ENCODE measurements at places on chromosomes 5 and 9. TPM values are rescaled to one million over a fixed set of nuclear protein-coding genes. Genes with fewer than 3 reads are reported as not detected.

GRCh38 chr9:135544981-135545635 is 818 bp upstream of the OBP2A start:
- no peak overlapping the region for H3K27ac ChIP-seq
- DNase-seq: no peak
- no peak overlapping the region for H3K4me3 ChIP-seq
- no peaks in the 10 kb centered on the region for H3K36me3 ChIP-seq
- H3K4me1 ChIP-seq: no peaks in the 10 kb centered on the region

DNA sequence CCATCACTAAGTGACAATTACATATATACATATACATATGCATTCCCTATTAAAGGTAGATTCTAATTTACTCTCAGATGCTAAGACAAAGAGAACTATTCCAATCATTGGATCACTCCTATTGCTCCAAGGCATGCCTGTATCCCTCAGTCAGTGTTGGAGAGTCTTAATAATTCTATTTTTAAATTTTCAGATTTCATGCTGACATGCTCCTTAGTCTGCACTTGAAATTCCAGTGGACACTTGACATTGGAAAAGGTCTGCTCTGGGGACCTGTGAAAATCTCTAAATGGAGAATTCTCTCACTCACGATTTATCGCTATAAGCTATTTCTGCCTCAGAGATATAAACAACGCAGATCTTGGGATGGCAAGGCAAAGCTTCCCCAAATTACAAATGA is 3.9 kb upstream of the FUBP3 start:
- H3K27me3 ChIP-seq: no peaks in the 10 kb centered on the region
- H3K36me3 ChIP-seq: no peaks in the 10 kb centered on the region
- DNase-seq: no peak
- H3K4me3 ChIP-seq: no peak overlapping the region

GRCh38 chr9:127280880-127281660 is 16.5 kb downstream of the GARNL3 start:
- no peak for DNase-seq
- H3K4me3 ChIP-seq: no peak overlapping the region
- no peaks in the 10 kb centered on the region for H3K27me3 ChIP-seq
- no peak overlapping the region for H3K27ac ChIP-seq
- no peaks in the 10 kb centered on the region for H3K4me1 ChIP-seq

DNA sequence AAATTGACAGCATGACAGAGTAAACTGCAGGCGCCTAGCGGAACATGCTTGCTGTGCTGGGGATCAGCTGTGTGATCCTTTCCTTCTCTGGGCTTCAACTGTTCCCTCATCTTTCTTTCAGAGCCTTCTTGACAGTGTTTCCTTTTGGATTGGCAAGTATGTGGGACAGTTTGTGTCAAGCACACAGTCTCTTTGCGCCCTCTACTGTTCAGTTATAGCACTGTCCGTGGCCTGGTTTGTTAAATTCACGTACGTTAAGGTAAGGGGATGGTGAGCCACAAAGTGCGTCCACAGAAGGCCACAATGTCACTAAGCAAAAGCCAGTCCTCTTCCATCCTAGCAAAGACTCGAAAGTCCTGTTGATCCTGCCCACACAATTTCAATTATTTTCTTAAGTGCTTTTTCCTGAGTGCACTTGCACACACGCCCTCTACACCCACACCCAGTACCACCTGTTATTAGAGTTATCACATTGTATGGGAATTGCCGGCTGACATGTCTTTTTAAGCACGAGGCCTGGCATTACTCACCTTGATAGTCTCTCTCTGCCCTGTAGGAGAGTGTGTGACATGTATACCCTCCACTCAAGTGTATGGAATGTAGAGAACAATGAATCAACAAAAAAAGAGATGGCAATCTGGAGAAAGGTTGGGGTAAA is 22.5 kb upstream of the PTPN3 start:
- peak; percentile 30 for DNase-seq
- H3K36me3 ChIP-seq: no peaks in the 10 kb centered on the region
- no peak overlapping the region for H3K27ac ChIP-seq
- no peak overlapping the region for H3K4me3 ChIP-seq

DNA sequence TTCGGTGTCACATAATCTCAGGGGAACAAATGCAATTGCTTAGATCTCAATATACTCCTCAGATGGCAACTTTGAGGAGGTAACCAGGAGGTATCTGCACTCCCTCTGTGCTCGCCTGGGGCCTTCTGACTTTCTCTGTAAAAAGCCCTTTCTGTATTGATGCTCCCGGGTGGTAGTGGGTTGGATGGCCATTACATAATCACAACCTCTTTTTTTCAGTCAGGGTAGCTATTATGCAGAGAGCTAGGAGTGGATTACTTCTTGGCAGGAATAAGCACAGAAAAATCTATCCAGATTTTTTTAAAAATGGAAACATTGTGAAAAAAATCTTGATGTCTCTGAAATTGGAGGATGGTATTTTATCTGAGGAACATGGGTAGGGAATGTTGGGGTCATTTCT is 116.6 kb downstream of the SH3GL2 start:
- H3K36me3 ChIP-seq: no peaks in the 10 kb centered on the region
- H3K27ac ChIP-seq: no peak overlapping the region
- H3K27me3 ChIP-seq: no peaks in the 10 kb centered on the region

GRCh38 chr9:107569174-107569573 is 79.6 kb upstream of the KLF4 start:
- H3K4me3 ChIP-seq: no peak overlapping the region
- H3K27me3 ChIP-seq: no peaks in the 10 kb centered on the region
- no peaks in the 10 kb centered on the region for H3K4me1 ChIP-seq
- DNase-seq: no peak
- H3K27ac ChIP-seq: no peak overlapping the region

- H3K27me3 ChIP-seq: no peaks in the 10 kb centered on the region
- no peaks in the 10 kb centered on the region for H3K36me3 ChIP-seq
- H3K4me1 ChIP-seq: no peaks in the 10 kb centered on the region
- no peak overlapping the region for H3K27ac ChIP-seq
Measured at GRCh38 chr9:93896093-93896492, 59.1 kb downstream of the BARX1 start.

DNA sequence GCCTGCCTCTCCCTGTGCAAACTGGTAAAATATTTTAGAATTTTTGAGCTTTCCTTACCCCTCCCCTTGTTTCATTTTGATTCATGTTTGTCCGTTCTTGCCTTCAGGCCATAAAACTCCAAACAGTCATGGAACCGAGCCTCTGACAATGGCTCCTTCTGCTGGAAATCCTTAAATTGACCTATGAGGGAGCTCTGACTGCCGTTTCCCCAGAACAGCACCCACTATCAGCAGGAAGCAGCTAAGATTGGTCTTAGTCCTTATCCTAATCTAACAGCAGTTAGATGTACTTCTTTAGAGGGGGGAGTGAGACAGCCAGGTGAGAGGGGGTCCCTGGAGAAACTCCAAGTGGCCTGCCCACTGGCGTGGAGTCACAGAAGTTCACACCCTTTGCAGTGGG is 106.7 kb downstream of the FAM174A start:
- no peaks in the 10 kb centered on the region for H3K4me1 ChIP-seq
- no peak overlapping the region for H3K27ac ChIP-seq
- no peak overlapping the region for H3K4me3 ChIP-seq
- no peak for DNase-seq

GRCh38 chr9:68872026-68872501 is 141.8 kb downstream of the PRKACG start:
- no peak overlapping the region for H3K27ac ChIP-seq
- H3K4me3 ChIP-seq: no peak overlapping the region
- DNase-seq: no peak
- no peaks in the 10 kb centered on the region for H3K27me3 ChIP-seq
- no peaks in the 10 kb centered on the region for H3K36me3 ChIP-seq
- no peaks in the 10 kb centered on the region for H3K4me1 ChIP-seq

GRCh38 chr9:1460143-1460769 is 410.1 kb downstream of the DMRT2 start:
- no peak for DNase-seq
- no peaks in the 10 kb centered on the region for H3K27me3 ChIP-seq
- no peak overlapping the region for H3K27ac ChIP-seq

DNA sequence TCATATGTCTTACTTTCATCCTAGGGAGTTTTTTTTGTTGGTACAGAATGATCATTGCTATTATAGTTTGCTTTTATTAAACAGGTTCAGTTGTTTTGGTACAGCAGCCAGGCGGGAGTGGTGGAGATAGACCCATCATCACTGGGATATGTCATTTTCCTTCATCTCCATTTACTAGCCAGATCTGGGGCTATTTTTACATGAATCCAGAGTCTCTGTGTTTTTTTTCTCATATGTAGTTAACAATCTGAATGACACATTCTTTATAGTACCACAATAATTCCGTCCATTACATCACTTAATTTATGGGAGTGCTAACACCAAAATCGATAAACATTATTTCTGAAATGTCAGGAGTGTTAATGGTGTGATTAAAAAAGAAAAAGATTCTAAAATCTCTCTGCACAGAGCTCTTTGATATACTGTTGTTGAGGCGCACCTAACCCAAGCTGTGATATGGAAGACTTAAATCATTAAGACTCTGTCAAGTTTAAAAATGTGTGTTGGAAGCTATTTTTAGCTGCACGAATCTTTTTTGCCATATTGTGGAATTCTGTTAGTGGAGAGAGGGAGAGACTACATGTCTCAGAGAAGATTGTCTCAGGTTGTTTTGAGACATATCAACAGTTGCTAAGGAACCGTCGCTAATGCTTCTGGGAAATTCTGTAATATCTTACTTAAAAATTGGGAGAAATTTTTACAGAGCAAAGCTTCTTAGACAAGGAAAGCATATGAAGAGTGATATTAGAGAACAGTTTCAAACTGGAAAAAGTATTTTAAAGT is 59.6 kb downstream of the RPS23 start:
- no peak overlapping the region for H3K27ac ChIP-seq
- H3K4me1 ChIP-seq: peaks cover 3% of the 10 kb centered on the region
- H3K4me3 ChIP-seq: no peak overlapping the region
- no peaks in the 10 kb centered on the region for H3K36me3 ChIP-seq

DNA sequence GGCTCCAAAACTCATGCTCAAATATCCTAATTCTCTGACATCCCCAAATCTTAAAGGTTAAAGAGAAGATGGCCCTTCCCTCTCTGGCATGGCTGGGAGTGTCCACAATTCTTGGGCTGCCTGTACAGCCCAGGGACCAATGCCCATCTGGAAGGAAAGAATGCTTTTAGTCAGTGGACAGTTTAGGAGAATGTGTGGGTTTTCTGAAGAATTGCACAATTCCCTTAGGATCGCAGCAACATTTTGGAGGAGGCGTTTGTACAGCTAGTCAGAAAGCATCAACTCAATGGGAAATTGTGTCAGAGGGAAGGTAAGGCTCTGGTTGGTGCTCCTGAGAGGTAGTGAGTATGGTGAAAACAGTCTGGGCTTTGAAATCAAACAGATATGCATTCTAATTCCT is 15.0 kb downstream of the FAM193B start:
- no peak overlapping the region for H3K27ac ChIP-seq
- peaks cover 36% of the 10 kb centered on the region for H3K36me3 ChIP-seq
- no peaks in the 10 kb centered on the region for H3K27me3 ChIP-seq
- no peaks in the 10 kb centered on the region for H3K4me1 ChIP-seq
- no peak for DNase-seq
- H3K4me3 ChIP-seq: no peak overlapping the region

DNA sequence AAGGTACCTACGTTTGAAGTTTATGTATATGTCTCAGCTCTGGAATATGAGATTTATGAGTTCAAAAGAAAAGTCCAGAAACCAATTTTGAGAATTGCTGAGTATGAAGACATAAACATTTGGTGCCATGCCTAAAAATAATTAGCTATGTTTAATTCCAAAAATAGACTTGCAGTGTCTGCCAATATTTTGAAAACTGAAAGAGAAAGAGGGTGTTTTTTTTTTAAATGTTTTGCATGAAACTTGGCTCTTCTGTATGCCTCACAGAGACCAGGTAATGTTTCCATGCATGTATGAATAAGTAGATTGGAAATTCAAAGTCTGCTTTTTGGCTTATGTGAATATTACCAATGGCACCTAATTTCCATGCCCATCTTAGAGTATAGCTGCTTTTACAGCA is 634.4 kb upstream of the C9orf72 start:
- H3K4me1 ChIP-seq: no peaks in the 10 kb centered on the region
- no peaks in the 10 kb centered on the region for H3K36me3 ChIP-seq
- no peak for DNase-seq

DNA sequence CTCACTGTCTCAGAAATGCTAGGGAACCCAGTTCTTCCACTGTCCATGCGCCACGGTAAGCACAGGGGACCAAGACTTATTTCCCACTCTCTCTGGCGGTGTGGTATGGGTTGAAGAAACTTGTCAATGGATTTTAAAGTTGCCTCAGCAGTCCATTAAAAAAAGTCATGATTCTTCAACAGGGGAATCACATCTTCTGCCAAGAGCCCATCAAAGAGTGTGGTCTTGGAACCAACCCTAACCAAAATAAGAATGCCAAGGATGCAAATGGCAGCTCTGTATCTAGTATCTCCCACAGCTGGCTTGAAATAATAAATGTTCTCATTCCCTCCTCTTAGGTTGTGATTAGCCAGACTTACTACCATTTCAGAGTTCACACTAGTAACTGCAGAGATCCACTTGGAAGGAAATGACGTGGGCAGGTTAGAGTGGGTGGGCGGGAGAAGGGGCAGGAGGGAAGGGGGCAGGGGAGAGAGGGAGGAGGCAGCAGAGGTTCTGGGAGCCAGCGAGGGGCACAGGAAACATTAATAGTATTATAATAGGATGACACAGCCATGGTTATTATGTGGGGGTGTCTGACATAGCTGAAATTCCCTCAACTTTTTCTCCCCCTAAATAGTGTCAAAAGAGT is 17.6 kb downstream of the PTCH1 start:
- no peak overlapping the region for H3K4me3 ChIP-seq
- no peak overlapping the region for H3K27ac ChIP-seq
- DNase-seq: no peak

DNA sequence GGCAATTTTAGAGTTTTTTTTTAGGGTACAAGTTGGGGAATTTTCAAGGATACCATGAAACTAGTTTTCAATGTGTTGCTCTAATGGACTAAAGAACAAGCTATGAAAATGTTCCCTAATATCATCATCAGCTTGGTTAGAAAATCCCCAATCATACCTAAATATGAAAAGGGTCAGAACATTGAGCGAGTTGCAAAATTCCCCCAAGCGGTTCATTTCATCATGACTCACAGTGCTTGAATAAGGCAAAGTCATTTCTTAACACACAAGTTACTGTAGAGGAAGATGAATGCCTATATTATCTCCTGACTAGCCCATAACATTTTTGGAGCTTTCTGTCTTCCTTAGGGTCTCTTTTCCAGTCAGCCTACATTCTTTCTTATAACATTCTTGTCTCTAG is 62.7 kb downstream of the ST8SIA4 start:
- H3K27me3 ChIP-seq: no peaks in the 10 kb centered on the region
- H3K36me3 ChIP-seq: peaks cover 13% of the 10 kb centered on the region
- DNase-seq: peak; percentile 65
- H3K4me1 ChIP-seq: no peaks in the 10 kb centered on the region
- no peak overlapping the region for H3K27ac ChIP-seq
- H3K4me3 ChIP-seq: no peak overlapping the region

Gene CXCL14
- not detected for total RNA-seq

Gene GRIN1
- total RNA-seq: not detected

Gene DMRTA1
- total RNA-seq: not detected

Gene CDKN2B
- 0.16 TPM for total RNA-seq

Gene FRRS1L
- not detected for total RNA-seq

Data from natural killer cell (primary cell).